ENCODE measurements at places on chromosomes 5 and 9. TPM values are rescaled to one million over a fixed set of nuclear protein-coding genes. Genes with fewer than 3 reads are reported as not detected.

CAMLG gene
- total RNA-seq: 34.7 TPM

LCN10 gene
- total RNA-seq: 0.33 TPM

DDX4 gene
- not detected for total RNA-seq

NANS gene
- 39.6 TPM for total RNA-seq

FAM169A gene
- 0.13 TPM for total RNA-seq

NTRK2 gene
- total RNA-seq: 1.0 TPM

PCDHB7 gene
- total RNA-seq: 1.1 TPM

RIC1 gene
- 40.3 TPM for total RNA-seq

SLC34A3 gene
- total RNA-seq: not detected

GABBR2 gene
- 0.46 TPM for total RNA-seq

SLC36A3 gene
- not detected for total RNA-seq

FAM81B gene
- total RNA-seq: not detected

PTPN3 gene
- 7.2 TPM for total RNA-seq

OTP gene
- not detected for total RNA-seq

OR1J2 gene
- 0.50 TPM for total RNA-seq

PCDHA9 gene
- 0.07 TPM for total RNA-seq

CATSPER3 gene
- total RNA-seq: 0.10 TPM
